ENCODE measurements at places on chromosomes 3 and 15.

DNA sequence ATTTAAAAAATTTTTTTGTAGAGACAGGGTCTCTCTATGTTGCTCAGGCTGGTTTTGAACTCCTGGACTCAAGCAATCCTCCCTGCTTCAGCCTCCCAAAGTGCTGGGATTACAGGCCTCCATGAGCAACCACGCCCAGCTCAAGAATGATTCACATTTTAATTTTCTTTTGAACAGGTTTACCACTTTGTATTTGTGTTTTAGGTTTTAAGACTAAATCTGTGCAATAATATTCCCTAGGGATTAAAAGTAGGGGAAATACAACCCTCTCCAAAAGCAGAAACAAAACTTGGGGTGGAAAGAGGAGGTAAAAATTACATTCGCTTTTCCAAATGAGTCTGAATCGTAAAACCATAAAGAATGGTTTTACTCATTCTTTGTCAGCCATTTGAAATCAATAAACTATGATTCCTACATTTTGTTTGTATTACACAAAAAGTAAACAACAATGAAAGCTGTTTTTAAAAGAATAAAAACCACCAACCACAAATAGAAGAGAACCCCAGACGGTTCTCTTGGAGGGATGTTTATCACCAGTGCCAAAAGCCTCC is 37.8 kb downstream of the SLC24A1 start:
- no peak for DNase-seq

DNA sequence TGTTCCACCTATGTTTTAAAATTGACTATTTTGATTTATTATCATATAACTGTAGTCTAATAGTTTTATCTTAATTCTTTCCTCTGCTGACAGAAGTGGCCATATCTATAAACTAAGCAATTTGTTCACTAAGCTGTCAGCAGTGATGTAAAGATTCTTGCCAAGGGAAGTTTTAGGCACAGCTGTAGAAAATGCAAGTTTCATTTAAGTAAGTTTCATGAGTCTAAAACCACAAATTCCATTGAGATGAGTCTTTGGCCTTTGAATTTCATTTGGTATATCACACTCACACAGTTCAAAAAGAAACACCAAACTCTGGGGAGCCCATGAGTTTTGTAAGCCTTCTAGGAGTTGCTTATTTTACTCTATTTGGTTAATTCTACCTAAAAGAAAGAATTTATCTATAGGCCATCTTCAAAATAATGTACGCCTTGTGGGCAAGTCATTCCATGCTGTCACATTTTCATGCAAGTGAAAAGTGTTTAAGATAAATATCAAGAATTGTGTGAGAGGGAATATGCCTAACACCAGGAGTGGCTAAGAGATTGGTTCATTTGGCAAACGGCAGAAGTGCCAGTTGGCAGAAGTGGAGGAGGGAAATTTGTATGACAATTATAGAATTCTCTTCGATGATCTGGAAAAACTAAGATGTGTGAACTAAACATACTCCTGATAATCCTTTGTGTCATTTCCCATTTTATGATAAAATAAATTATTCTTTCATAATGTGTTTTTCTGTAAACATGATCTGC is 292.9 kb downstream of the ZIC4 start:
- DNase-seq: no peak

DNA sequence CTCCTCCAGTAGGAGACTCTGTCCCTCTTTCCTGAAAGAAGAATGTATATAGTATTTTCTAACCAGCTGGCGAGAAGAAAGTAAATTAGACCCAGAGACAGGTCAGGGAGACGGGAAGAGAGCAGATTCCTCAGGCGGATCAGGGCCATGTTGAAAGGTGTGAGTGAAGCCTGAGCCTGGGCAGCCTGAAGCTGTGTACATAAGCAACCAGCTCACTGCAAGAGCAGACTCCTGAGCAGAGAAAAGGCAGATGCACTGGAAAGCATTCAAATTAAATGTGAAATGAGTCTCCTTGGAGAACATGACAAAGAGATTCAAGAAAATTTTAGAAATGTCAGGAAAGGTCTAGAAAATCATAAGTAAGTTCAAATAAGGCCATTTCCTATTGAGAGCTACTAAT is 165.8 kb downstream of the GOLIM4 start:
- no peak for DNase-seq

DNA sequence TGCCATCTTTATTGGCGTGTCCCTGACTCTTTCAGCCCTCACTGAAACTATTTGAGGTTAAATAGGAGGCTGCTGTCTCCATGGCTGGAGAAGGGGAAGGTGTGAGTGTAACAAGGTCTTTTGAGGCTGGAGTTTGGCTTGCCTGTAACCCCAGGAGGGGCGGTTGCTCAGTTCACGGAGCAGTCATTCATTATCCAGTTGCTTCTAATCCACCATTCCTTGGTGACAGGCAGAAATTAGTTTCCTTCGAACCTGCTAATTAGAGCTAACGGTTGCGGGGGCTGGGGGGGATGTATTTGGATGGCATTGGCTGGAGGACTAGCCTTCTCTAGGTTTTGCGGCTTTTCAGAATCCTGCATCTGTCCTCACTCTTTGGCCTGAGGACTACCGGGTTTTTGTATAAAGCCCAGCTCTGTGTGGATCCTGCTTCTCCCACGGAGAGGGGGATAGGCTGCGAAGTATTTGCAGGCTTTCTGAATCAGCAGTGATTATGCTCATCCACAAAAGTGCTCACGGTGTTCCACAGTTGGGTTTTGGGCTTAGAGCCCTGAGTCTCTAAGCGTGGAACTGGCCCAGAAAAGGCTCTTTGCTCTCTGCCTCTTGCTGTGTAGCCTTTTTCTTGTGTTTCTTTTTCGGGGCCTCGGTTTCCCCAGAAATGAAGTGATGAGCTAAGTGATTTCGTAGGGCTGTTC is 18.6 kb downstream of the FGD5 start:
- DNase-seq: no peak

DNA sequence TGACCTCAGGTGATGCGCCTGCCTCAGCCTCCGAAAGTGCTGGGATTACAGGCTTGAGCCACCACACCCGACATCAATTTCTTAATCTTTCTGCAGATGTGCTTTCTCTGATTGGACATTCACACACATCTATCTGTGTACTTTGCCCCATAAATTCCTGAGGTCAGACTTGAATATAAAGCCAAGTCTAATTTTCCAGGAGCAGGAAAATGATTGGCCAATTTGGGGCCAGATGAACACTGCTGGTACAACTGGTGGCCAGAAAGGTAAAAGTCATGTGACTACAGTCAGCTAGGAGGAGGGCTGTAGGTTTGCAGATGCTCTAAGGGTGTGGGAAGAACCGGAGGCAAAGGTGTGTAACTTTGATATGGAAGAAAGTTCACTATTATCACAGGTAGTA is 3.2 kb upstream of the RAD51 start:
- no peak for DNase-seq

GRCh38 chr3:5002174-5002870 is 23.1 kb downstream of the BHLHE40 start:
- DNase-seq: no peak

DNA sequence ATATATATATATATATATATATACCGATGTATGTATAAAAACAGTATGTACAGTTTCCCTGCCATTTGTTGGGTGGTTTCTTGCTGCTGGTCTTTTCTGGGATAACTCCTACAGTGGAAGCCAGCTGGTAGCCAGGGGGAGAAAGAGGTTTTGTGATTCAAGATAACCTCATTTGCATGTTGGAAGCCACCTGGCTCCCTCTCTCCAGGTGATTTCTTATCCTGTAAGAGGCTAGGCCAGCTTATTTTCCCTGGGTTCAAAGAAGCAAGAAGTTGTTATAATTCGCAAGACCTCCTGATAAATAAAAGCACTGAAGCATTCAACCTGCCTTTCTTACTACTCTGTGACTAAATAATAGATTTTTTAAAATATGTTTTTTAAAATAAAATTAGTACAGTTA is 443.3 kb downstream of the VGLL3 start:
- DNase-seq: no peak

DNA sequence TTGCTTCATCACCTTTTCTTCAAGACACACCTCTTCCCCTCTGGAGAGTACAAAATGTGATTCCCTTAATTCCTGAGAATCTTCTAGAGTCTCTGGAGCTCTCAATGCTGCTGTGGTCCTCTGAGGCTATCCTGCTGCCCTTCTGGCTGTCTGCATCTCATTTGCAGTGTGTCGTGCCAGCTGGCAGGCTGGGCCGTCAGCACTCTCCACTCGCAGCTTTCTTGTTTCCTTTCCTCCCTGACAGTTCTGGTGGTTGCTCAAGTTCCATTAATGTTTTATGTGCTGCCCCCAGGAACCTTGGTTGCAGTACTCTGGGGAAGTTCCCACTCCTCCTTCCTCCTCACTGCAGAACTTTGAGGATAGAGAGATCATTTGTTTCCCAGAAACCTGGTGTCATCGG is 210.8 kb upstream of the ROPN1 start:
- no peak for DNase-seq

GRCh38 chr15:86183596-86184491 is 104.2 kb downstream of the AGBL1 start:
- peak; percentile 14 for DNase-seq

GRCh38 chr15:61185759-61186158 is 43.3 kb downstream of the RORA start:
- DNase-seq: no peak

DNA sequence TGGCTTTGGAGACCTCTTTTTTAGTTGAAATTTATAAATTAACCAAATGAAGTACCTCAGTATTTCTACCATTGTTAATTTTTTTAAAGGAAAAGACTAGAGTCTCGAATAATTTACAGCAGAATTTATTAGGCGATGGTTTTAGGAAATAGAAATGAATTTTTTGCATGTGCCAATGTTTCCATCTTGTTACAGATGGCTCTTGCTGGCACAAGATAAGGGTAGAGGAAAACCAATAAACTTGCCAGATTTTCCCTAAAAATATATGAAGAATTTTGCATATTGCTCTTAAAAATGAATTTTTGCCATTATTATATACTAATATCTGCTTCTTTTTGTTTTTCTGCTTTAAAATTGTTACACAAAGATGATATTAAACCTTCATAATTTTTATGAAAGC is 380.7 kb downstream of the NLGN1 start:
- no peak for DNase-seq

- DNase-seq: no peak
Observed at GRCh38 chr15:90650956-90651689, 66.0 kb upstream of the BLM start.

DNA sequence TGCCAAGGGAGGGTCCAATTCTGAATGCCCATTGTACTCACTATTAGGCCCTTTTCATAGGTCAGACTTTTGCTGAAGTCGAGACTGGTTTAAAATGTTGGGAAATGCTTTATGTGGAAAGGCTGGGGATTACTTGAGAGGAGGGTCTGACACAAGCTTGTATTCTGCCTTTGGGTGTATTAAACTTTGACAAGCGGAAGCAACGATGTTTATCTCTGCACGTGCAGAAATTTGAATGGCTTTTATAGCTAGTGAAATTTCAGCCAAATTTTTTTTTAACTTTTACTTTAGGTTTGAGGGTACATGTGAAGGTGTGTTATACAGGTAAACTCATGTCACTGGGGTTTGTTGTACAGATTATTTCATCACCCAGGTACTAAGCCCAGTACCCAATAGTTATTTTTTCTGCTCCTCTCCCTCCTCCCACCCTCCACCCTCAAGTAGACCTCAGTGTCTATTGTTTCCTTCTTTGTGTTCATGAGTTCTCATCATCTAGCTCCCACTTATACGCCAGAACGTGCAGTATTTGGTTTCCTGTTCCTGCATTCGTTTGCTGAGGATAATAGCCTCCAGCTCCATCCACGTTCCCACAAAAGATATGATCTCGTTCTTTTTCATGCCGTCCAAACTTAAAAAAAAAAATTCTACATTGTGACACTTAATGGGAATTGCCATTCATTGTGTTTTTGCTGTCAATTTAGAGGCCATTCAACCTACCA is 223.0 kb upstream of the BHLHE40 start:
- DNase-seq: no peak

GRCh38 chr3:2535206-2535605 is 436.5 kb downstream of the CNTN4 start:
- DNase-seq: no peak

- DNase-seq: no peak
Observed at GRCh38 chr3:55165278-55165677, 237.4 kb upstream of the LRTM1 start.

- no peak for DNase-seq
Observed at GRCh38 chr3:79255702-79256101, 512.1 kb downstream of the ROBO1 start.

DNA sequence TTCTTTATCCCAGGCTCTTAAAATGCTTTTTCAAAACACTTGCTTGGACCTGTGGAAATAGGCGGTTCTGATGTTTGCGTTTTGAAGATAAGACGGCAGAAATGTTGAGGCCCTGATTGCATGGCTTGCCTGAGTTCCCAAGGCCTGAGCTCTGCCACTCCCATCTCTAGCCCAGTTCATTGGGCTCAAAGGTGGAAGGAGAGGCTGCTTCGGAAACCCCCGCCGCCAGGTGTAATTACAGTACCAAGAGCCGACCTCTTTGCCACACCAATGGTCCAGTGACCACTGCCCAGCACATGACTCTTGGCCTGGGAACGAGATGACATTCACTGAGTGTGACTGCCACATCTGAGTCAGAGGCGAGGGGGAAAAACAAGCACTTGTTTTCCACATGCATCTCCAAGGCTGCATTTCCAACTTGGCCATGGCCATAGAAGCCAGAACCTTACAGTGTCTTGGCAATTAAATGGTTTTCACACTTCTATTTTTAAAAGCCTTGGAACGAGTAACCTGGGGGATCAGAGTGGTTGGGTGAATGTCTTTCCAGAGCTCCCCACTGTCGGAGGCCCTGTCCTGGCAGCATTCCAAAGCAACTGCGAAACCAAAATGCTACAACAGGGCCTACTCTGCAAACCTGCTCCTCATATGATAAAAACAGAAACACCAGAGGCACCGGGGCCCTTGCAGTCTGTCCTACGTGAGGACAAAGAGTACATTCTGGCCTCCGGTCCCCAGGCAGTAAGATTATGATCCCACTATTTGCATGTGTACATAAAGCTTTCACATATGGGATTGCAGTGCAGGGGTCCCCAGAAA is 63.8 kb upstream of the CGNL1 start:
- no peak for DNase-seq

DNA sequence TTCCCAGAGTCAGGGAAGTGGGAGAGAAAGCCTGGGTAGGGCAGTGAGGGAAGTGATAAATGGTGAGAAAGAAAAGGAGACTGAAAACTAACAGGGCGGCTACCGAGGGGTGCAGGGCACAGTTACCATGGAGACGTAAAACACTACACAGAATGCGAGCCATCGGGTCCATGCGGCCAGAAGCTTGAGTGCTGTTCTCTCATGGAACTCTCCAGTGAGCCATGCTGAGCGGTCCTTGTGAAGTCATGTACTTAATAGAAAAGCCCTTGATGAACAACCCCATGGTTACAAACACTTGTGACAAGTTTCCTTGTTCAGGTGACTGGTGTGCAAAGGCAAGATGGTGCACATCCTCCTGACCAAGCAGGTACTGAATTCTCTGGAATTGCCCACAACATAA is 3.7 kb upstream of the PLA2G4F start:
- no peak for DNase-seq

DNA sequence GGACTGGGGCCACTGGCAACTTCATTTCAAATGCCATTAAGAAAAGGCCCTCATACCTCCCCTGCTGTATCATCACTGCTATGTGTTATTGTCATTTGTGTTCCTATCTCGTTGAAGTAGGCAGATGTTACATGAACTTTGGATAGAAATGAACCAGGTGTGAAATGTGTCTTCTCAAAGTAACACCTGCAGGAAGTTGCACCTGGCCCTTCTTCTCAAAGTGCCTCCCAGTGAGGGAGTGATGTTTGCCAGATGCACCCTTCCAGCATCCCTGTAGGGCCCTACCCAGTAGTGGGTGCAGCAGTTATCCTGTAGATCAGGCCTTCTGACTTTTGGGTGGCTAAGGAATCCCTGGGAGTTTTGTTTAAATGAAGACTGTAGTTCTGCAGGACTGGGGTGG is 197.7 kb upstream of the CTNNB1 start:
- no peak for DNase-seq
